ENCODE measurements at places on chromosomes 1 and 21.

DNA sequence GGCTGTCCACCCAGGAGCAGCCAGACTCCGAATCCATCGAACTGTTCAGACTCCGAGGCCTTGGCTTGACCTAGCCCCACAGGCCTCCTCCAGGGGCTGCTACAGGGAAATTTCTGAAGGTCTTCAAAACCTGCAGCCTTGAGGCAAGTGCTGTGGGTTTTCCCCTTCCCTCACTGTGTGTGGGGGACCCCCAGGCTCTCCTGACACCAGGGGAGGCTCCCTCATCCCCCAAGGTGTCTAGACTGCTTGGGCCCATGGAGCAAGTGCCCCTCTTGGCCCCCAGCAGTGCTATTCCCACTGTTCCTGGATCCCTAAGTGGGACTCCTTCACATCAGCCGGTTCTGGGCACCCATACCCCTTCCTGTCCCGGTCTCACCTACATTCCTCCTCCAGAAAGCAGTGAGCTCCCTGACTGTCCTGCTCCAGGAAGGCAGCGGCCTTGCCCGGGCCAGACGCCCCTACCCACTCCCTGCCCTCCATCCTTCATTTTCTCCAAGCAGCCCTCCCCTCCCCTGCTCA is 814 bp downstream of the PAQR7 start:
- no peak for DNase-seq

DNA sequence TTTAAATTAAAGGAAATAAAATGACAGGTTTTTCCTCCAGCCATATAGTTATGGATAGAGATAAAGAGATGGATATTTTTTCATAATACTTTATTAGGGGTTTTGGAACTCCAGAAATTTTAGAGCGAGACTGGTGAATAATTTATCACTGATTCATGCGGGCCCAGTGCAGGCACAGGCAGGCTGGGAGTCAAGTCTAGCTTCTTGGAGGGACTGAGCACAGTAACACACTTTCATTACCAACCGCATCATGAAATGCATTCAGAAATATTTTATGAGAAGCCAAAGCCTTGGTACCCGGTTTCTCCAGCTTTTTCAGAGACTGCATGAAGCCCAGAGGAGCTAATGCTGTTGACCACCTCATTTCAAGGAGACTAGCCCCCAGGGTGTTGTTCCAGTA is 215.6 kb downstream of the TNR start:
- no peak for DNase-seq

- DNase-seq, result no peak
These were observed 158.2 kb downstream of the PBX1 start for GRCh38 chr1:164716992-164717703.

- no peak for DNase-seq
These were observed 569.0 kb downstream of the SMYD3 start for GRCh38 chr1:245938046-245938435.

- DNase-seq, result no peak
These were observed 3.3 kb downstream of the RIMS3 start for GRCh38 chr1:40662151-40662550.

DNA sequence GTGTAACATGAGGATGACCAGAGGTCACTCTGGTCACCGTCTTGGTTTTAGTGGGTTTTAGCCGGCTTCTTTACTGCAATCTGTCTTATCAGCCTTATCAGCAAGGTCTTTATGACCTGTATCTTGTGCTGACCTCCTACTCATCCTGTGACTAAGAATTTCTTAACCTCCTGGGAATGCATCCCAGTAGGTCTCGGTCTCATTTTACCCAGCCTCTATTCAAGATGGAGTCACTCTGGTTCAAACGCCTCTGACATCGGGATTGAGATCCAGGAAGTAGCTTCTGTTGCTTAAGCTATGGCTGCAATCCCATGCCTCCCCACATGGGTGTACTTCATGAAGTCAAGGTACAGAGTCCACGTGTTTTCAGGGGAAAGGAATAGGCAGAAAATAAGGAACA is 19.9 kb downstream of the FMN2 start:
- no peak for DNase-seq

DNA sequence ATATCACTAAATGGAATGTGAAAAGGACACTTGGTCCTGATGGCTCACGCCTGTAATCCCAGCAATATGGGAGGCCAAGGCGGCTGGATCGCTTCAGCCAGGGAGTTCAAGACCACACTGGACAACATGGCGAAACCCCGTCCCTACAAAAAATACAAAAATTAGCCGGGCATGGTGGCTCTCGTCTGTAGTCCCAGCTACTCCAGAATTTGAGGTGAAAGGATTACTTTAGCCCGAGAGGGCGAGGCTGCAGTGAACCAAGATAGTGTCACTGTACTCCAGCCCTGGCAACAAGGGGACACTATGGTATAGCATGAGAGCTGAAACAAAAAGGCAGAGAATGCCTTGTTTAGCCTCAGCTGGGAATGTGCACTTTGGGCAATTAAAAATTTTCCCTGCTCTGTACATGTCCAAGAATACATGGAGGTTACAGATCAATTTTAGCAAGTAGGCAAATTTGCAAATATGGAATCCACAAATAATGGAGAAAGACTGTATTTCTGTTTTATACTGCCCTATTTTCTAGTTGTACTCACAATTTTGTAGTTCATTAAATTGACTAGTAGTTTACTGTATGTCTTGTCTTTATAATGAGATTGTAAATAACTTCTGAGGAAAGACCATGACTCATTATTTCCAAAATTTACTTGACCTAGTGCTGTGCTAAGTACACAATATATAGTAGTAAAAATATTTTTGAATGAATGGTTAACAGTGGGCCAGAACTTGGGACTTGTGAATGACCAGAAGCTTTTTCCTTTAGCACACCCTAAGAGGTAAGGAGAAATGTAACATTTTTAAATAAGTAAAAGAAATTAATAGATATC is 2.0 kb upstream of the ANGEL2 start:
- no peak for DNase-seq

GRCh38 chr1:22133931-22134324 is 9.0 kb downstream of the WNT4 start:
- no peak for DNase-seq

DNA sequence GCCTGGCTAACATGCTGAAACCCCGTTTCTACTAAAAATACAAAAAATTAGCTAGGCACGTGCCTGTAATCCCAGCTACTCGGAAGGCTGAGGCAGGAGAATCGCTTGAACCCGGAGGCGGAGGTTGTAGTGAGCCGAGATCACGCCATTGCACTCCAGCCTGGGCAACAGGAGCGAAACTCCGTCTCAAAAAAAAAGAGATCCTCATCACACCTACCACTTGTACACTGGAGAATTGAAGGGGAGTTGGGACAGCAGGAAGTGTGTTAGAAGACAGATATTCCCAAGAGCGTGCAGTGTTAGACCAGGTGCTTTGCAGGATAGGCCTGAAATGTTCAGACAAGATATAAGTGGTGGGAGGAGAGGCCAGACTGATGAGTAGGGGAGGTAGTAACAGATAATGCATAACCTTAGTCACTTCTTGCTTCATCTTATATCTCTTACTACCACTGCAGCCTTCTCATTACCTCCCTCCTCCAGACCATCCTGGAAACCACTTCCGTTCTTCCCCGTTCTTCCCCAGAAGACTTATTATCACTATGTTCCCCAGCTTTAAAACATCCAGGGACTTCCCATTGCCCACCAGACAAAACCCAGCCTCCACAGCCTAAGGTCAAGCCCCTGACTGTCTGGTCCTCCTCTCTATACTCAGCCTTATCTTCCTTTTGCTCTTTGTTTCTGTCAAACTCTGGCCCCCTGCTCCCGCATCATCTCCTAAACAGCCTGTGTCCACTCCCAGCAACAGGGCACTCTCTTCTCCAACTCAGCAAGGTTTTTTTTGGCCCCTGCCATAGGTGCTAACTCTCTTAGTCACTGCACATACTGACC is 21.3 kb downstream of the FAM20B start:
- no peak for DNase-seq

- DNase-seq, result no peak
These were observed 684 bp upstream of the MRPL20 start for GRCh38 chr1:1407636-1408318.

GRCh38 chr1:245579881-245580280 is 425.1 kb downstream of the KIF26B start:
- DNase-seq, result no peak

- no peak for DNase-seq
These were observed 25.2 kb upstream of the DYRK1A start for GRCh38 chr21:37341254-37341960.

DNA sequence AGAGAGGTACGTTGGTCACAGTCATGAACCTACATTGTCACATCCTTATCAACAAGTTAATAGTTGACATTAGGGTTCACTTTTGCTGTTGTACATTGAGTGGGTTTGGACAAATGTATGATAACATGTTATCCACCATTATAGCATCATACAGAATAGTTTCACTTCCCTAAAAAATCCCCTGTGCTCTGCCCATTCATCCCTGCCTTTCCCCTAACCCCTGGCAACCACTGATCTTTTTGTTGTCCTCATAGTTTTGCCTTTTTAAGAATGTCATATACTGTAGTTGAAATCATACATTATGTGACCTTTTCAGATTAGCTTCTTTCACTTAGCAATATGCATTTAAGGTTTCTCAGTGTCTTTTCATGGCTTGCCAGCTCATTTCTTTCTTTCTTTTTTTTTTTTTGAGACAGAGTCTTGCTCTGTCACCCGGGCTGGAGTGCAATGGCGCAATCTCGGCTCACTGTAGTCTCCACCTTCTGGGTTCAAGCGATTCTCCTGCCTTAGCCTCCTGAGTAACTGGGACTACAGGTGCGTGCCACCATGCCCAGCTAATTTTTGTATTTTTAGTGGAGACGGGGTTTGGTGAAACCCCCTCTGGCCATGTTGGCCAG is 50.6 kb downstream of the UCK2 start:
- no peak for DNase-seq

All from left kidney (tissue), 8 donors.